Hematopoietic multipotent progenitor cell treated with erythropoietin and hydrocortisone succinate and interleukin-3 and kit ligand, for 8 days (in vitro differentiated cells): ENCODE measurements at places on chromosomes 1 and 21.
A peak's percentile ranks its signal among the peaks of the same experiment; 100 is the strongest.

- no peak for DNase-seq
Measured at GRCh38 chr1:62937634-62938296, 153.8 kb downstream of the ATG4C start.

DNA sequence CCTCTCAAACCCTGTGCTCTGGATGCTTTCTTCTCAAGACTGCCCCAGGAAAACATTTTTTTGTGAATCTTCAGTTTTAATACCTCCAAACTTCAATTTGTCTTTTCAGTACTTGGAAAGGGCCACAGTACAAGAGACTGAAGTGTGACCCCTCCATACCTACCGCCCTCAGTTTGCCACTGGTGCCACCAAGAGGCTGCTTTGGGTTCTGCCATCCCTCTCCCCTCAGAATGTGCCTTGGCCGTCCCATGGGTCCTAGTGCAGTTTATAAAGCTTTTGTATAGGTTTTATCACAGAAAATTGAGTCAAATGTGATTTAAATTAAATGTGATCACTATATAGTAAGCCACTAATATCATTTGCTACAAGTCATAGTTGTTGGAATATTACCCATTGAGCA, 60.8 kb upstream of the PGD start:
- DNase-seq = peak; percentile 46

- DNase-seq = no peak
Measured at GRCh38 chr1:109488201-109488600, 4.5 kb downstream of the ATXN7L2 start.

DNA sequence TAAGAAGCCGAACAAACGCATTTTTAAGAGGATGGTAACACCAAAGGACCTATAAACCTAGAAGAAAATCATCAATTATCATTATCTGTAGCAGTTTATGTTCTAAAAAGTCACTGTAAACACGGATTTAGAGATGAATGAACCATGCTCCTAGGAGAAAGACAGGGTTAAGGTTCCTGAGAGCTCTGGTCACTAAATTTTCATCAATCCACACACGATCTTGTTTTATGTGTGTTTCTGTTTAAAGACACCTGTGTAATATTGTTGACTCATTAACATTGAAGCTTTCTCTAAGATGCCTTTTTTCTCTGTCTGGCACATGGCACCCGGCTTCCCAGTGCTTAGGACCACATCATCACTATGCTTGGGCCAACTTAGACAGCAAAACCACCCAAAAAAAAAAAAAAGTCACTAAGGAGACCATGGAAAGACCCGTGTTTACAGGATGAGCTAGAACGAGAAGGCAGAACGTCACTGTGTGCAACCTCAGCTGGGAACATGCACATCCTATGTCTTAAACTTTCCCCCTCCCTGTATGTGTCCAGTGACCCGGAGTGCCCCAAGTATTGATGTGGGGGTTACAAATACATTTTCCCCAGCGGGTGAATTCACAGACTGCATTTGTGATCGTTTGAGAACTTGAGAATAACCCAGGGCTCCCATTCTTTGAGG, 55.8 kb upstream of the PDE9A start:
- DNase-seq = no peak

GRCh38 chr1:244322791-244323521, 128.8 kb downstream of the ADSS2 start:
- DNase-seq = peak; percentile 29

- peak; percentile 55 for DNase-seq
Measured at GRCh38 chr1:198359024-198359653, 181.3 kb downstream of the ATP6V1G3 start.

GRCh38 chr1:203189951-203190352, 3.4 kb upstream of the CHI3L1 start:
- DNase-seq = no peak

GRCh38 chr1:168893359-168893801, 164.4 kb upstream of the DPT start:
- DNase-seq = no peak

DNA sequence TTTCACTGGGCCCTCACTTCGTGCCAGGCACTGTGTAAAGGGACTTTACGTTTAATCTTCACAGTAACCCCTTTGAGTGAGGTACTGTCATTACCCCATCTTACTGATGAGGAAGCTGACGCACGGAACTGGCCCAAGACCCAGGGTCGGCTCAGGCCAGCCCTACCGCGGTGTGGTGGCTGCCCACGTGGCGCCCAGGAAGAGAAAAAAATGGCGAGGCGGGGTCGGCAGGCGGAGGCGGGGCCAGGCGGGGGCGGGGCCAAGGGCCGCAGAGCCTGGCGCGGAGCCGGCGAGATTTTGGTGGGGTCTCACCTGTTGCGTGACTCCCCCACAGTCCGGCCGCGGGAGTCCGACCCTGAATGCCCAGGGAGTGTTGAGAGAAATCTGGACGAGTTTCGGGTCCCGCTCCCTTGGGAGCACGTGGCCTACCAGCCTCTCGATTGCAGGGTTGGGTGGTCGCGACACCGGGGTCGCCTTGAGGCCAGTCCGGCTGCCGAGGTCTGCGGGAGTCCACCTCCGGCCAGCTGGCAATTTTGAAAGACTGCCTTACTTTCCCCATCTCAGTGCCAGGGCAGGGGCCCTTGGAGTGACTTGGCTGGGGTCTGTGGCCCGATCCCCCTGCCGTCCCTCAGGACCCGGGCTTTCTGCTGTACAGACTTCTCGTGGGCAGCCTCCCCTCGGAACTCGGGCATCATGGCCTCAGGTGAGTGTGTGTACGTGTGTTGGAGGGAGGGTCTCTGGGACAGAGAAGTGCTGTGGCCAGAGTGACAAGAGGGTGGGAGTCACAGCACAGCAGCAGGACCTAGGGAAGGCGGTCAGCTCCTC, at the start of the genes AMPD2 and GNAT2:
Gene AMPD2, plus strand, starts transcription at position 262 of the 825 bp plus-strand sequence. CDS start 1,339 bp downstream, outside the sequence.
Gene GNAT2, minus strand, starts transcription at position 41 of the 825 bp plus-strand sequence. CDS start 6,746 bp downstream, outside the sequence.
- peak; percentile 76 for DNase-seq

DNA sequence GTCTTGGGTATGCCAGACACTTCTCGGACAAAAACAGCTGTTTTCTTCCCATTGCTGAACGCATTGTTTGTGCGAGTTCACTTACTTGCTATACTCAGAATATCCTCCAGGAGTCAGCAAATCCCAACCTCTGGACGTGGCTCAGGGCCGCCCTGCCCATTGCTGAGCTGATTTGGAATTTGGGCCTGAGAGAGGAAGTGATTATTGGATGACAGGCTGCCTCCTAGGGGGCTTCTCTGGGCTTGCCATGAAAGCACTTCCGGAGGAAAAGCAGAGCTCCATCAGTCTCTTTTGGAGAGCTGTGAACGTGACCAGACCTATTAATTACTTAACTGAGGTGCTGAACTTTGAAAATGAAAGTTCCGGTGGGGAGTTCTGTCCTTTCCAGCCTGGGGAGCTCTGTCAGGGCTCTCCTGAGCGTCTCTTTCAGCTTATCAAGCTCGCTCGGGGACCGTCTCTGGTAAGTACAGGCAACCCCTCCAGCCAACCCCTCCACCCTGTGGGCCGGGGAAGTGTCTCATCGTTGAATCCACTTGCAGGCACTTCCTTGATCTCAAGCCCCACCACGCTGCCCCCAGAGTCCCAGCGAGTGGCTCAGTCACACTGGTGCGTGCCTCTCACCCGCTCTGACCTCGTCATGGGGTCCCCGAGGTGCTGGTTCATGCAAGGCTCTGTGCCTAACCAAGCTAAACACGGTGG, 76.9 kb downstream of the CLIC6 start:
- peak; percentile 75 for DNase-seq

DNA sequence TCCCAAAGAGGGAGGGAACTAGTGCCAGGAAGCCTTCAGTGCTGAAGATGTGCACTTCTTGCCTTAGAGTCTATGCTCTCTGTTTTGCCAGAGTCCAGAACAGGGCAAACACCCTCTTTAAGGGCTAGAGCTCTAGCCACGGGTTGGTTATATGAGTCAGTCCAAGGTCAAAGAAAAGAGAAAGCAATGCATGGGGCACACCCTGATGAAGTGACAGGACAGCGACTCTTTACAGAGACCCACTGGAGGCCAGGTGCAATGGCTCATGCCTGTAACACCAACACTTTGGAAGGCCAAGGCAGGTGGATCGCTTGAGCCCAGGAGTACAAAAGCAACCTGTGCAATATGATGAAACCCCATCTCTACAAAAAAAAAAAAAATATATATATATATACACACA, 86.1 kb downstream of the TGFBR3 start:
- DNase-seq = no peak

- DNase-seq = peak; percentile 28
Measured at GRCh38 chr1:154327466-154328317, 2.4 kb downstream of the ATP8B2 start.

- no peak for DNase-seq
Measured at GRCh38 chr1:49028396-49028795, 251.7 kb upstream of the BEND5 start.
